NCI-H1105 (cell line): ENCODE measurements at places on chromosomes 3 and 15.

DNA sequence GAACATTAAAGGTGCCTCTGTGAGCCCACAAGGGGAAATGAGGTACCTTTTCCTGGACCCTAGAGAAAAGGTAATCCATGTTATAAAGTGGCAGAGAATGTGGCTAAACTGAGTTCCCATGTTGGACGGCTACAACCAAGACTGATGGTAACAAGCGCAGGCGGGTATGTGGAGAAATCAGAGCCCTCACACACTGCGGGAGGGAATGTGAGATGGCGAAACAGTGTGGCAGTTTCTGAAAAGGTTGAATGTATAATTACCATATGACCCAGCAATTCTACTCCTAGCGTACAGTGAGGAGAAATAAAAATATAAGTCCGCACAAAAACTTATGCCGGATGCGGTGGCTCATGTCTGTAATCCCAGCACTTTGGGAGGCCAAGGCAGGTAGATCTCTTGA is 24.1 kb upstream of the SHISA5 start:
- no peak for DNase-seq

- no peak for DNase-seq
These were observed 79.7 kb upstream of the MRPL3 start for GRCh38 chr3:131582438-131582837.

GRCh38 chr3:71317749-71318457 is 265.6 kb downstream of the FOXP1 start:
- DNase-seq: no peak

GRCh38 chr3:121735047-121735696 is 14.4 kb downstream of the GOLGB1 start:
- DNase-seq: no peak

DNA sequence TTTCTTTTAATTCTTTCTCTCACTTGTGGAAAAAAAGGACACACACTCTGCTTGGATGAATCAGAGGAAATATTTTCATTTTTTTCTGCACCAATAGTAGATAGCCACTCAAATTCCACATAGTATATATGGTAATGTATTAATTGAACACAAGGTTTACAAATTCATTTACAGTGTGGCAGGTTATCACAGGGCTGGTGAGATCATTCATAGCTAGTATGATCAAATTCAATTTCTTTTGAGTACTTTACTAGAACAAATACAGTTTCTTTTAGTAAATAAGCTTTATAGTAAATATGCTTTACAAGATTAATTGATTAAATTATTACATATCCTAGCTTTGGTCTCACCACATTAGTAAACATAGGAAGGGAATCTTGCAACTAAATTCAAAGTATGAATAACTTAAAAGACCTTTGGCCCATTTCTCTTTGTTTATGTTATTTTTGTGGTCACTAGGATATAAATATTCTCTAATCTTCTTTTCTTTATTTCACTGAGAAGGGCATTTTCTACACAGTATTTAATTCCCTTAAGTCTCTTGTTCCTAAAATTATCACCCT is 40.1 kb upstream of the PARP14 start:
- no peak for DNase-seq

- no peak for DNase-seq
These were observed 85.8 kb downstream of the THBS1 start for GRCh38 chr15:39666677-39667076.

DNA sequence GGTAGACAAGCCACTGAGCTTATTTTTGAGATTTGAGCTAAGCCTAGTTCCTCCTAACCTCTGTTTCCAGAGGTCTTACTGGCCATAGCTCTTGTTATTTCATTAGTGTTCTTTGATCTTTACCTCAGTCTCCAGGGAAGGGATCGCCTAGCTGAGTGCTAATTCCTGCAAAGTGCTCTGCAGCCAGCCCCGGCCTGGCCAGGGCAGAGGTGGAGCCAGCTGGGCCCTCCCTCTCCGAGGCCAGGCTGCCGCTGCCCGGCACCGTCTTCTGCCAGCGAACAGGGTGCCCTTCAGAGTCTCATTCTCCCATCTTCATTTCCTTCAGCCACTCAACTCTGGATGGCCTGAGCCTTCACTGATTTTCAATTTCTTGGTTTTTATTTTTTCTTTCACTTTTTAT is 19.7 kb downstream of the FAN1 start:
- no peak for DNase-seq

GRCh38 chr3:133896002-133896761 is 500 bp upstream of the RAB6B start:
- no peak for DNase-seq

- DNase-seq: no peak
These were observed 178.6 kb downstream of the KCNAB1 start for GRCh38 chr3:156298938-156299337.

- DNase-seq: no peak
These were observed 38.2 kb downstream of the SLITRK3 start for GRCh38 chr3:165158011-165158410.

DNA sequence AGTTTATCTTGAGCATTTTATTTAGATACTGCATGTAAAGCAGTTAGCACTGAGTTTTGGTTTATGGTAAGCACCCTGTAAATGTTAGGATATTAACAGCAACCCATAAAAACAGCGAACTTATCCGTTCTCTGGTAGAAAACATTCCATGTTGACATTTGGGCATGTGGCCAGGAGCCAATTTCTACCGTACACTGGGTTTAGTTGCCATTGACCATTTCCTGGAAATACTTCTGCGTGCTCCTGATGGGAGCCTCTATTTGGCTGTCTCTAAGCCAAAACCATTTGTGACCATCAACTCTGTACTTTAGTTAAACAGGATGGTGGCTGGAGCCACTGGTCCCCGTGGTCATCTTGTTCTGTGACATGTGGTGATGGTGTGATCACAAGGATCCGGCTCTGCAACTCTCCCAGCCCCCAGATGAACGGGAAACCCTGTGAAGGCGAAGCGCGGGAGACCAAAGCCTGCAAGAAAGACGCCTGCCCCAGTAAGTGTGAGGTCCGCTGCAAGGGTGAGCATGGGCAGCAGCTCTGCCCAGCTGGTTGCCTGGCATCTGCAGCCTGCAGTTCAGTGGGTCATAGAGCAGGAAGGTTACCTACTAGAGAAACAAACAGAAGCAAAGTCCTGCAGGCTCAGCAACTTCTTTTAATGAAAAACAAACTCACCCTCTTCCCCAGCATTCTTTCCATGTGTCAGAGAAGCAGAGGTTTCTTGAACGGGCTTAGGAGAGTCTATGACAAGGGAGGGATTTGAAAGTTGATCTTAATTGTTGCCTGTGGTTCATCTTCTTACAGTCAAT is 7.1 kb downstream of the THBS1 start:
- no peak for DNase-seq

GRCh38 chr3:119322021-119322834 is 28.0 kb downstream of the ARHGAP31 start:
- DNase-seq: peak; percentile 51

DNA sequence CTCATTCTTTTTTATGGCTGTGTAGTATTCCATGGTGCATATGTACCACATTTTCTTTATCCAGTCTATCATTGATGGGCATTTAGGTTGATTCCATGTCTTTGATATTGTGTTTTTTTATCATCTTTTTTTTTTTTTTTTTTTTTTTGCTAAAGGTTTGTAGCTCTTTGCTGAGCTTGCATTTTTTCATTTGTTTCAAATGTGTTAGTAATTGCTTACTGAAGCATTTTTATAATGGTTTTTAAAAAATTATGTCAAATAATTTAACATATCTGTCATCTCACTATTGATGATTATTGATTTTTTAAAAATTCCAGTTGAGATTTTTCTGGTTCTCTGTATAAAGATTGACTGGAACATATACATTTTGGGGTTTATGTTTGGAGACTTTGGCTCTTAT is 934.6 kb downstream of the TUSC7 start:
- DNase-seq: no peak
